ENCODE measurements at places on chromosomes 4 and X.

- no peak for DNase-seq
Measured at GRCh38 chr4:1872870-1873269, 1.7 kb downstream of the NSD2 start.

- no peak for DNase-seq
Measured at GRCh38 chr4:145618210-145618931, 814 bp upstream of the MMAA start.

GRCh38 chr4:105633241-105633640 lies 75.2 kb downstream of the INTS12 start:
- DNase-seq = no peak

GRCh38 chr4:71441186-71442169 lies 102.7 kb downstream of the SLC4A4 start:
- no peak for DNase-seq

GRCh38 chrX:49276671-49277534 lies 7.3 kb downstream of the PPP1R3F start:
- no peak for DNase-seq
